ENCODE measurements at places on chromosomes 3 and 15.

- no peak for DNase-seq
Observed at GRCh38 chr3:143192193-143192592, 72.6 kb downstream of the CHST2 start.

DNA sequence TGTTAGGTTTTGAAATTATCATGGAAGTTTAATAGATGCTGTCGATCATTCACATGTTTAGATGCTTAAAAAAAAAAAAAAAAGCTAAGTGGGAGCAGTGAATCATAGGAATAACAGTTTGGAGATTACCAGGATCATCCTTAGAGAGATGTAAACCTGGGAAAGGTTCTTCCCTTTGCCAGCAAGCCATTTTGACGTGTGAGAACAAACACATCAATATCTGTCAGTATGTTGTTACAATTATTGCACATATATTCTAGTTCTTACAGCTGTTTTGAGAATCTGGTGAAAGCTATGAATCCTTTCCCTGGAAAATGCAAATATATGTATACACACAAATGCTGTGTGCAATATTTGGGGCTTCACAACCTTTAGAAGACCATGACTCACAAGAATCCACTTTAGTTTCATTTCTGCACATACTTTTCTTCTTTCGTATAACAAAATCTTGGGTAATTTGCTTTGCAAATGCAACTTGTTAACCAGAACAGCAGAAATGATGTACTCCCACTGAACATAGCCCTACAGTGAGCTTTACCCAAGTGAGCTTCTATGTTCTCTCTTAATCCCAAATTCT lies 12.0 kb downstream of the NFKBIZ start:
- DNase-seq: no peak

- no peak for DNase-seq
Observed at GRCh38 chr3:40187945-40188344, 121.6 kb upstream of the EIF1B start.

DNA sequence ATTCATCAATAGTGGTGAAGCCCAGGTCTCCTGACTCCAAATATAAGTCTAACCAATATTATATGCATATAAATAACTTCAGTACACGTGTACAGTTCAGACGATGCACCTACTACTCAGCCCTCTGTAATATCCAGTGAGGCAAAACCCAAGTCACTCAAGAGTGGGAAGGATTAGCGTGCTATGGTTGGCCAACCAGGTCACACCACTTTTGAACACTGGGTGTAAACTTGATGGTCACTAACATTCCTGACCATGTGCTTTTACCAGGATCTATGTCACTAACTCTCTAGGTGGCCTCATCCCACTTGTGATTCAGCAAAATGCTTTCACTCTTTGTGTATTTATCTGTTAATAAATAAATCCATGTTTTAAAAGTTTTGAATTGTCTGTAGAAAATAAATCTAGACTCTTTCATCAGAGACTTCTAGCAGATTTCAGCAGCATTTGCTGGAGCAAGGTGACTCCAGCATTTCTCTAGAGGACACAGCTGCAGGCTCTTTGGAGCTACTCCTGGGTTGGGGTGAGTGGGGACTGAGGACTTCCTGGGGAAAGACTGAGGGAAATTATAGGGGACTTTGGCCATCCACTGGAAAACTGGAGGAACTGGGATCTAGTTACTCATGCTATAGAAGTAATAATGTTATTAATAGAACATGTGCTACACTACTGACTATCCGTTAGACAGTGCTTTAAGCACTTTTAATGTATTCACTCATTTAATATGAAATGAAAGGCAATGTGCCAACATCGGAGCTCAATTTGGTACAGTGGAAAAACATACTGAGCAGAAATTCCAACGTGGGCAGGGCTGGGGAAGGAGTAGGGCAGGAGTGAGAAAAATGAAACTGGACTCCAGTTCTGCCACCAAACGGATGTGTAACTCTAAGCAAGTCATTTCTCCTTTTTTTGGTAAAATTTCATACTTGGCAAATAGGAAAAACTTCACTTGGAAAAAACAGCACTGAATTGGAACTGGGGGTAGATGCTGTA lies 97.9 kb downstream of the RORA start:
- DNase-seq: no peak

DNA sequence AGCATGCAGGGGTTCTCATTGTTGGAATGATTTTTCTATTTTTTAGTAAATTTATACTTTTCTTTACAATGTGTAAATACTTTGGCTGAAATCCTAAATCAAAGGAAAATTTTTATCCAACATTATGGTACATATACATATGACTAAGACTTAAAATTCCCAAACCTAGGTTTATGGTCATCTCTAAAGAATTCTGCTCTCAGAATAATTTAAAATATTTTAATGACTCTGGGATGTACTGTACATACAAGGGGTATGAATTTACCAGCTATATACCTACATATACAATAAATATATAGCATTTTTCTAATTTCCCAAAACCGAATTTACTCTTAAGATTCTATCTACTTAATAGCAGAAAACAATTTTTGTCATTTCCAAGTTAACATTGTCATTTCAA lies 137.9 kb upstream of the POU1F1 start:
- DNase-seq: no peak
